ENCODE measurements at places on chromosomes 5 and 9.

GRCh38 chr5:7802855-7803254, 48.1 kb downstream of the CFAP90 start:
- DNase-seq, result no peak

GRCh38 chr9:137487454-137488326, 28.6 kb upstream of the NSMF start:
- DNase-seq, result no peak

DNA sequence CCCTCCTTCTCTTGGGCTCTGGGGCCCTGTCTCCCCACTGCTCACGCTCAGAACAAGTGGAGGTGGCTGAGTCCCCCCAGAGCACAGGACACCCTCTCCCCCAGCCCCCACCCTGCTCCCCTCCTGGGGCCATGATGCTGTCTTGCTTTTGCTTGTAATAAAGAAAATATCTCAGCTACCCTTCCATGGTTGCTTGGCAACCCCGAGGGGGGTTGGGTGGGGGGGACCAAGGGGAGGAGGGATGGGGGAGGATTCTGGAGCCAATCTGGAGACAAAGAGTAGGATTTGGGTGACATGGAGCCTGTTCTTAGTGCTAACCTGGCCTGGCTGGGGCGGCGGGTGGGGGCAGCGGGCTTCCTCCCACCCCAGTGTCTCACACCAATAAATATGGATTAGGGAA, 16.1 kb upstream of the CERCAM start:
- DNase-seq, result no peak

- DNase-seq, result no peak
Observed at GRCh38 chr5:14202462-14202861, 59.3 kb downstream of the TRIO start.

DNA sequence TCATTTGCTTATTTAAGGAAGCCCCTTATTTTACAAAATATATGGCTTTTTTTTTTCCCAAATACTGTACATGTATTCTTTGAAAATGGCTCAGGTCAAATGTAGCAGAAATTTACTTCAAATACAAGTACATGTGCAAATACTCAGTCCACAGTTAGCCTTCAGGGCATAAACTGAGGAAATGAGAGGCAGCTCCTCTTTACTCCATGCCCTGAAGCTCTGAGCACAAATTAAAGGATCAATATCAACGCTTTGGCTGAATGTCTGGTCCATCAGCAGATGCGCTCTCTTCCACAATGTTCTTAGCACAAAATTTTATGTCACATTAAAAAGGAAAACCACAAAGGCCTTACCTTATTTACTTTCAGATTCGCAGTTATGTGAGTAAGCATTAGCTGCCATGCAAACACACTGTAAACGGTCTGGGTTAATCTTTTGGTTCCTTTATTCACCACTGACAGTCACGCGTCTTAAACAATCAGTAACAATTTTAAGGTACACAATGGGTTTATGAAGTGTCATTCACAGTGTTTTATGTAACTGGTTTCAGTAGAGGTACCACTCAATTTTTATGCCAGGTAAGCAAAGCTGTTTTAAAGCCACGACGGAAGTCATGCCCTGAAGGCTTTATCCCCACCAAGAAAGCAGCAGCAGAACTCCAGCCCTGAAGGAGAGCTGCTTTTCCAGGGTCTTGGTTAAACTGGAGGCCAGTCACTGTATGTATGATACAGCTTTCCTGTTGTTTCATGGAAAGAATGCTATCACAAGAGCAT, 103.4 kb downstream of the OTULIN start:
- no peak for DNase-seq

DNA sequence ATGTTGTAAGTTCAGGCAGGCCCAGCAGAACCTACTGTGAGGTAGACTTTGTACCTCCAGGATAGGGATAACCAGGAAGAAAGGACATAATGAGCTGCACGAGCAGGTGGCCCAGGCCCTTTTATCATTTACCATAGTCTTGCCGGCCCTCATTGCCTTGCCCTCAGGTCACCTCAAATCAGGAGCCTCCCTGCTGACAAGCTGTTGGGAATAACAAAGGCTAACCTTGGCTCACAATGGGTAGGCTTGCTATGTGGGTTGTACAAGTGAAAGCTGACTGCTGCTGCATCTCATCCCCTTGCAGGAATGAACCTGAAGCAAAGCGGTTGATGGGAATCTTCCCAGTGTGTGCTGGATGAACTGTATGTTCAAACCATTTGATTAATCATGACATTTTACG, 159.5 kb upstream of the ACTBL2 start:
- DNase-seq, result no peak

DNA sequence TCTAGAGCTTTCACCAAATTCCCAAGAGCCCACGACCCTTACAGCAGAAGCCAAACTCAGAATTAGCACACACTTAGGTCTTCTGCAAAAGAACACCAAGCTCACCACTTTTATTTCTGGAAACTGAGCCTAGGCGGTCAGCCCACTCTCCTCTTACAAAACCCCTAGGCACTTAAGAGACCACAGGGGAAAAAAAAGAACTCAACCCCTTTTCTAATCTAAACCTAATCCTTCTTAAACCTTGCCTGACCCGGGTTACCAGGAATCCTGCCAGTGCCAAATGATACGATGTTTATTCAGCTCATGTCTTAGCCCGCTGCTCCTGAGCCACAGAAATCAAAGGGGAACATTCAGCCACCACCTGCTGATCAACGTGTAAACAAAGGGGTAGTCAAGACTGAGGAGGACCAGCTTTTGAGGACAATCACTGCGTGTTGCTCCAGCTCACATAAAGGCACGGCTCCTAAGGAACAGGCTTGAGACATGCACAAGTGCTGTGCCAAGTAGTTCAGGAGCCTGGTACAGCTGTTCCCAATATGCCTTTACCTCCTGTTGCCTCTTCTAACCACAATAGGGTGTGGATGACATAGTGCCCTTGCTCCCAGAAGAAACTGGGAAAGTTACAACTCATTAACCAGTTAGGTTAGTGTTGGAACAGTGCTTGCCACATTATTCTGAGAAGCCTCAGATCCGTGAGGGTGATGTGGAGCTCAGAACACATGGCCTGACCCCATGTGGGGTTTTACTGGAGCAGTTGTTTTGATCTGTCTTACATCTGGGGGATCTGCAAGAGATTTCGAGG, 49.3 kb downstream of the ZFAND5 start:
- DNase-seq, result no peak

DNA sequence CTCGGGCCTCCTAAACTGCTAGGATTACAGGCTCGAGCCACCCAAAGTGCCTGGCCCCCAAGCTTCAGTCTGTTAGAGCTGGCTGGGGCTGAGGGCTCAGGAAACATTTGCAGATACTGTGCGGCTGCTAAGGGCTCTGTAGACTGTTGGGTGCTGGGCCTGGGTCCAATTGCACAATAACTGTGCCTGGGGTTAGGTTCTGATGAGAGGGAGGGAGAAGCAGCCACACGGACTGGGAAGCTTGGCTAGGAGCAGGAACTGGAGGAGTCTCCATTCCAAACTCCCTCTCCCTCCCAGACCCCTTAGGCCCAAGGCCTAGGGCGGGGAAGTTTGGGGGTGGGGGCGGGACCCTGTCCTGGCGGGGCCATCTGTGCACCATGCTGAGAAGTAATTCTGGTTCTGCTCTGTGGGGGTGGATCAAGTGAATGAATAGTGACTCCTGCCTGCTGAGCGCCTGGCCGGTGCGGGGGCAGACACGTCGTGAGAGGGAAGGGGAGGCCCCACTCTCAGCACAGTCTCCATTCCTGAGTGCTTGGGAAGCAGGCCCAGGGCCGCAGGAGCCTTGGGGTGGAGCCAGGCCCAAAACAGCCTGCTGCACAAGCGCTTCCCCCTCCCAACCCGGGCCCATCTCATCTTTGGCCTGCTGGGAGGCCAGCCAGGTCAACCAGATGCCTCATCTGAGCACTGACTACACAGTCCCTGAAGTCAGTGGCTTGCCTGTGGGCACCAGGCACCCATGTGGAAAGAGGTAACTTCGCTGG, 1.5 kb downstream of the ASS1 start:
- no peak for DNase-seq

GRCh38 chr9:111198936-111199335, 131.1 kb downstream of the OR2K2 start:
- DNase-seq, result no peak

DNA sequence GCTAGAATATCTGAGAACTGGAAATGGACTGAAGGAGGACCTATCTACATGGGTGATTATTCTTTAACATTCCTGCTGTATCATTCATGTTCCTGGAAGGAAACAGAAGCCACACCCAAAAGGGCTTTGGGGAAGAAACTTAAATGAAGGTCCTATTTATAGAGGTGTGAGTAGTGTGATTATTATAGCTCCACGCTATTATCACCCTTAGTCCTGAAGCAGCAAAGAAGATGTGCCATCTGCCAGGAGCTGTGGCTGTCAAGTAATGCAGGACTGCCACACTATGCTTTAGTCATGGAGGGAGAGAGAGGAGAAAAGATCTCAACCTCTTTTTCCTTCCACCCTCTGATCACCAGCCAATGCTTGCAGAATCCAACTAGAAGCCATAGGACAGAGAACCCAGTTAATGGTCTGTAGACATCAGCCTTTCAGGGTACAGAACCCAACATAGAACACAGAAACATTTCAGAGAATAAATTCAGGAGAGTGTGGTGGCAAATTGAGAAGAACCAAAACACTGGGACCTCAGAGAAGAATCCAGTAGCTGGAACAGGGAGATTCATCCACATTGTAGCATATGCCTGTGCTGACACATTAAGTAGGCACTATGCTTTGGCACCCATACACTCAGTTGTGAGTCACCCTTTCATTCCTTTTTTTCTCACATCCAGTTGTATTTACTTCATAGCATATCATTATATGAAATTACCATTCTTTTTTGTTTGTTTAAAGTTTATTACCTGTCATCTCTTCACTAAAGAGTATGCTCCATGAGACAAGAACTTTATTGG, 21.0 kb upstream of the RNF180 start:
- no peak for DNase-seq

DNA sequence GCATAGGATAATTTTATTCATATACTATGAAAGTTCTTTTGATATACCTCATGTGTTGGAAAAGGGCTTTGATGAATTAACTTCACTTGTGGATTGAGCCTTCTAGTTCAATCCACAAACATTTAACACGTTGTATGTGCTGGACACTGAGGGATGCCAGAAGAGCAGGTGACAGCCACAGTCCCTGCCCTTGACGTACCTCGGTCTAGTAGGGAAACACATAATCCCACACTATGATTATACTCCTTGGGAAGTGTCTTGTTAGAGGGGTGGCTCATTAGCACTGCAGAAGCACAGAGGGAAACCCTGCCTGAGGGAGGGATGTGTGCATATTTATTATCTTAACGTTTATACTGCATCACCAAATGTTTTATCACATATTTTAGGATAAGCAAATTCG, 61.2 kb downstream of the PIK3R1 start:
- no peak for DNase-seq

DNA sequence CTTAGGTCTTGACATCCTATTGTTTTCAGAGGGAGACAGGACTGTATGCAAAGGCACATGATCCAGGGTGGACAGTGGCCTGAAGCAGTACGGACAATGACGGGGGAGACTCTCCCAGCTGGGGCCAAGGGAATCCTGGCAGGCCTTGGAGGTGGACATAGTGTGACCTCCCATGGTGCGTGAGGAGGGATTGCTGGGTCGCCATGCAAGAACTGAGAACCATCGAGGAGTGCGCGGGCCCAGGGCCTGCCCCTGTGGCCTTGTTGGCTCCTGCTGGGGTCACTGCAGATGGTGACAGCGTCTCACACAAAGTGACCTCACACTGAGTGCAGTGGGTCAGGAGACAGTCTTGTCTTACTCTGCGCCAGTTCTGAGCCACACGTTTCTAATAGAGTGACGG, 192.4 kb downstream of the GADD45G start:
- no peak for DNase-seq

- DNase-seq, result peak; percentile 3
Observed at GRCh38 chr5:146565764-146566367, 49.9 kb upstream of the GPR151 start.

DNA sequence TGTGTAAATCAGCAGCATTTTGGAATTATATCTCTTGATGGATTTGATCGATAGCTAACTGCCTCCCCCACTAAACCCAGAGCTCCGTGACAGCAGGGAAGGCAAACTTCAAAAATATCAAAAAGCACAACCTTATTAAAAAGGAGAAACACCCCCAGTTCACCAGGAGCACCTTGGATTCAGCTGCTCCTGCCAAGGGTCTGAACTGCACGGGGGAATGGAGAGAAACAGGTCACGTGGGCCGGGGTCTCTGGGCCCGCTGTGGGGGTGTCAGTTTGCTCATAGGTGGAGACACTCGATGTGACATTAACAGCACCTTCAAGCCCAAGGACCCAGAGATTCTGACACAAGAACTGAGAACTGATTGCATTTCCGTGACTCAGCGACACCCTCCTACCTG, 1.1 kb upstream of the SLC34A1 start:
- no peak for DNase-seq

- DNase-seq, result no peak
Observed at GRCh38 chr9:116405321-116405720, 251.7 kb downstream of the PAPPA start.

DNA sequence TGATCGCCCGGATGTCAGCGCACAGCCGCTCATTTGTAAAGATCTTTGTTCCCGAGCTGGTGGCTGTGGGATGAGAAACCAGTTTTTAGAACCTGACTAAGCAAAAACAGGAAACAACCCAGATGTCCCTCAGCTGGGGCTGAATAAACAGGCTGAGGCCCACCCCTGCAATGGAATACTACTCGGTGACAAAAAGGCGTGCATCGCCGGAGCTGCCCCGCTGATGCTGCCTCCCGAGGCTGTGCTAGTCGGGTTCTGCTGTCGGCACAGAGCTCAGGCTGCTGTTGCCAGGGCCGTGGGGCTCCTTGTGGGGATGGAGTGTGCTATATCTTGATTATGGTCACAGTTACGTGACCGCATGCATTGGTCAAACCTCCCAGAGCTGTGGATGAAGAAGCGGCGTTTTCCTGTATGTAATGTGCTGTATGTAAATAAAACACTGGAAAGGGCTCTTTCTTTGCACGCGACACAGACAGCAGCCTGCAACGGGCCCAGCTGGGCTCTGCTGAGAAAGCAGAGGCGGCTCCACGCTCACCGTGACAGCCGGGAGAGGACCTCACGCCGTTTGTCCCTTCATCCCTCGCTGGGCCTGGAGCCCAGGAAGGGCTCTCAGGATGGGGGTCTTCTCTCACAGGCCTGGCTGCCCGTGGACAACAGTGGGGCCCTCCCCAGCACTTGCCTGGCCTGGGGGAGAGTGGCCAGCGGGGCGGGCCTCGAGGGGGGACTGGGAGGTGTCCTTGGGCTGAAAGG, 51.5 kb upstream of the RNU6ATAC start:
- no peak for DNase-seq

GRCh38 chr9:7799234-7799943, at the start of gene DMAC1:
Gene DMAC1, minus strand, starts transcription at chr9:7799778. Its CDS starts 44 bp downstream, at chr9:7799734.
- peak; percentile 47 for DNase-seq

GRCh38 chr5:148937239-148937638, 110.8 kb downstream of the ADRB2 start:
- DNase-seq, result no peak

- DNase-seq, result no peak
Observed at GRCh38 chr5:116880150-116880549, 305.5 kb upstream of the SEMA6A start.

- DNase-seq, result no peak
Observed at GRCh38 chr5:54579591-54580295, 62.2 kb downstream of the SNX18 start.

- no peak for DNase-seq
Observed at GRCh38 chr5:80105698-80106439, 70.7 kb downstream of the THBS4 start.

All from activated CD8-positive, alpha-beta memory T cell treated with anti-CD3 and anti-CD28 coated beads for 48 hours (primary cell).